ENCODE measurements at places on chromosomes 5 and 9.

- no peak for DNase-seq
These were observed 82.5 kb upstream of the SMIM23 start for GRCh38 chr5:171703146-171703545.

GRCh38 chr9:20508242-20508641 is 114.1 kb downstream of the MLLT3 start:
- DNase-seq, result no peak

GRCh38 chr5:83720836-83721537 is at the start of gene HAPLN1:
Gene HAPLN1, minus strand, starts transcription at chr5:83720855. Its CDS starts 47,332 bp downstream, at chr5:83673523.
- DNase-seq, result no peak

DNA sequence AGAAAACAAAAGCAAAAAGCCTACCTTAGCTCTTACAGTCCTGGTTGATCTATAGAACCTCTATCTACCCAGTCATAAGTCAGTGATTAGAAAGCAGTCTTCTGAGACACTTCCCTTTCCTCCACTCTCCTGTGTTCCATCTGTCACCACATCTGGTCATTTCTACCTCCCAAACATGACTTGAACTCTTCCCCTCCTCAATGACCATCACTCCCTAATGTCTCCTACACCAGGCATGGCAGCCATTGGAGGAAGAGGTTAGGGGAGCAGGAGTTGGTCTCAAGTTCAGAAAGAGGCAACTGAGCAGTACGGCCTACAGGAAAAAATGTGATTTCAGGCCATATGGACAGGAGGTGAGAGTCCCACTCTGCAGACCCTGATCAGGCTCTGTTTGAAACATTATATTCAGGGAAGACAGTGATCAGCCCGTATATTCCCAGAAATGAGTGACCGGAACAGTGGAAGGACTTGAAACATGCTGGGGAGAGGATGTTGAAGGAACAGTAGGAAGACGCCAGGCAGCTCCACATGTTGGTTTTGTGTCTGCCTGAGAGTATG is 12.0 kb downstream of the ABLIM3 start:
- no peak for DNase-seq

- DNase-seq, result no peak
These were observed 36.0 kb upstream of the TYRP1 start for GRCh38 chr9:12657233-12657632.

GRCh38 chr5:75985077-75985476 is 98.1 kb upstream of the SV2C start:
- no peak for DNase-seq

DNA sequence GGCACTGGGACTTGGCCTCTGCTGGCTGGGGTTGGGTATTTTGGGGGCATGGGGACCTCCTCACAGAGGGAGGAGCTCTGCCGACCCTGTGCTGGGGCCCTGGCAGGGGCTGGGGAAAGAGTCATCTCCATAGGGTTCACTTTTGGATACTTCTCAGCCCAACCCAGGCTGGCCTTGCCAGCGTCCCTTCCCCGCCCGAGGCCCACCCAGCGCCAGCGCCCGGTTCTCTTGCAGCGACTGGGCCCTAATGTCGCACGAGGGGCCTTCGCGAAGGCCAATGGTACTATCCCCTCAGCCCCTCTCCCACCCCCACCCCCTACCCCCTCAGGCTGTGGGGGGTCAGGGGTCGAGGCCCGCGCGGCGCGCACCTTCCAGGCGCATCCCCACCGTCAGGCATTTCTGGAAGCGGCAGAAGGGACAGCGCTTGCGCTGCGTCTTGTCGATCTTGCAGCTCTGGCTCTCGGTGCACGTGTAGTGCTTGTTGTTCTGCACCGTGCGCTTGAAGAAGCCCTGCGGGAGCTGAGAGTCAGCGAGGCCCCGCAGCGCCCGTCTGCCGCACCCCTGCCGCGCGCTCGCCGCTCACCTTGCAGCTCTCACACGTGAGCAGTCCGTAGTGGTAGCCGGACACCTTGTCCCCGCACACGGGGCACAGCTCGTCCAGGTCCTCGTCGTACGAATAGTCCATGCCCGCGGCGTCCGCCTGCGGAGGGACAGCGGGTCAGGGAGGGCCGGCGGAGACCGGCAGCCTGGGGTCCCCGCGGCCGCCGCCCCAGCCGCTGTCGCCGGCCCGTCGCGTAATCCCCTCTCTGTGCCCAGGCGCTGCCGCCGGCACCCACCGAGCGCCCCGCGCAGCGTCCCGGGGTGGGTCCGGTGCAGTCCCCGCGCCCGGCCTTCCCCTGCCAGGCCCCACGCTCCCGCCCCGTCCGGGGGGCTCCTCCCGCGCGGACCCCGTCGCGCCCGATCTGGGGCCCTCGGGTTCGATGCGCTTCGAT is 4.2 kb downstream of the NR5A1 start:
- no peak for DNase-seq

- DNase-seq, result no peak
These were observed 77.0 kb downstream of the IQGAP2 start for GRCh38 chr5:76479973-76480667.

DNA sequence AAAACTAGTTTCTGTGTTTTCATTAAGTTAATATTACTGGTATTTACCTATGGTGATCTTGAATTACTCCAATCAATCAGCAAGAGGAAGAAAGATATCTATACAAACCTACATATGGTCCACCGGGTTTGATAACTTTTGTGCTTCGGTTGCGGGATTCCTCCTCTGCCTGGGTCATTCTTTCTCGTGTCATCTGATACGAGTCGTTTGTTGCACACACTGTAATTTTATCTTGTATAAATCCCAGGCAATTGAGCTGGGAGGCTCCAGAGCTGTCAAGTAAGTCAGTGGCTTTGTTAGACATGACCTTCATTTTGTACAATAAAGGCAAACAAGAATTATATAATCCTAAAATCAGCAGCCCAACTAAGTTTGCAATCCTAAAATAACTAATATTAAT is 48.0 kb downstream of the ELL2 start:
- DNase-seq, result no peak

GRCh38 chr9:107612136-107612535 is 122.6 kb upstream of the KLF4 start:
- DNase-seq, result no peak

DNA sequence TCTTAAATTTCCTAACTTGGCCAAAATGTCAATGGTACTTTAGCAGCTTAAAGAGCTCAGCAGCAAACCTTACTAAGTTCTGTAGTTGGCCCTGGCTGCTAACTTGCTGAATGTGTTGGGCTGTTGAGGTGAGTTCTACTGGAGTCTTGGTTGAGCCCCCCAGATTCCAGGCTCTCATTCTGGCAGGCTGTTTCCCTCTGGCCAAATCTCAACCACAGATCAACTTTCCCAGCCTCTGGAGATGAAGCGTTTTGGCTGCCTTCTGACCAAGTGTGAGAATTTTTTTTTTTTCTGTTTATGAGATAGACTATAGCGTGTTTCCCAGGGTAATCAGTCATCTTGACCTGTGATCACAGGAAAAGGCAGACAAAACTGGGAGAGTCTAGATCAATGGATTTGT is 343.7 kb downstream of the EBF1 start:
- no peak for DNase-seq

- DNase-seq, result no peak
These were observed 26.6 kb upstream of the PIP5K1B start for GRCh38 chr9:68678430-68678829.

DNA sequence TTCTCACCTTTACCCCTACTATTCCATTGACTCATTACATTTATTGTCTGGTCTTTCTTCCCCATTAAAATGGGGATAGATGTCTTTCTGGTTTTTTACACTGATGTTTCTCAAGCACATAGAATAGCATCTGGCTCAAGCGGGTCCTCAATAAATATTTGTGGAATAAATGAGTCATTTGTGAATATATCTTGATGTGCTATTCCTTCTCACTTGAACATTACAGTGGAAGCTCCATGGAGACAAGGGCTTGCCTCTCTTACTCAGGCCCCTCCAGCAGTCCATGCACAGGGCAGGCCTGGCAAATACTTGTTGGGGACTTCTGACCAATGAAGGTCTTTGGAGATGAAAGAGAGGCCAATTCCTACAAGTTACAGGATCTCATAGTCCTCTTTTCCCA is 151.7 kb upstream of the TAS2R1 start:
- DNase-seq, result no peak

- DNase-seq, result no peak
These were observed 45.6 kb downstream of the FOXI1 start for GRCh38 chr5:170151097-170151831.

- no peak for DNase-seq
These were observed 67.8 kb downstream of the NRG2 start for GRCh38 chr5:139975306-139975705.

- DNase-seq, result no peak
These were observed 42.9 kb downstream of the FAF2 start for GRCh38 chr5:176491101-176491502.

DNA sequence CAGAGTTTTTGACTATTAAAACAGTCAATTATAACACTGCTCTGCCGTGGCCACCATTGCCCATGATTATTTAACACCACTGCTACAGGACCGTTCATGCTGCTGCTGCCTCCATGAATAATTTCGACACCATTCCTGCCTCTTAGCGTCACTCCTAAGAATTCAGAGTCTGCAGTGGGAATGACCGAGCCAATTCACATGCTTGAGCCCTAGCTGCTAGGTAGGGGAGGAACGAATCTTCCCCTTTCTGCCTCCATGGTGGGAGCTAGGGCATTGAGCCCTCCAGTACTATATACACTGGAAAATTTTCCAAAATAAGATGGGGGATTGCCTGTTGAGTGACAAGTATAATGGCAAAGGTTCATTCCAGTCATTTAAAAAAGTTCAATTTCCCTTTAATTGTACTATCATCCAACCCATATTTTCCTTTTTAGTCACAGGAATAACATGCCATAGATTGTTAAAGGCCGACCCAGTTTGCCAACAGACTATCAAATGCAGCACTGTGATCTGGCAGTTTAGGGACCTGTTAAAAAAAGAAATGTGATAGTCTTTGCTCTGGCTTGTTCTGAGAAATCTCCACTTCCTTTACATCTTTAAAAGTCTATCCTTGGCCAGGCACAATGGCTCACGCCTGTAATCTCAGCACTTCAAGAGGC is 13.5 kb upstream of the B4GALT1 start:
- no peak for DNase-seq

DNA sequence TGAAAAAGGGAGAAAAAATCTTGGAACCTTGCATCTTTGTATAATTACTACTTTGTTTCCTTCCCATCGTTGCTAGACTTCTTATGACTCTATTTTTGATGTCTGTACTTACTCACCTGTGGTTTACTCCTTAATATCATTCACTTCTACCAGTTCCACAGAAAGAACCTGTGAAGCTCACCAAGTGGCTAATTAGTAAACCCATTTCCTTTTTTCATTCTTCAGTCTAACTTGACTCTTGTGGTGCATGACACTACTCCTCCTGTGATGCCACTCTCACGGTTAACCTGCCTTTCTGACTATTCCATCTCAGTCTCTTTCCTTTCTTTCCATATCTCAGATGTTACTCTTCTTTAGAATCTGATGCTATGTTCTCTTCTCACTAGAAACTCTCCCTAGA is 14.6 kb downstream of the RECK start:
- no peak for DNase-seq

GRCh38 chr9:19127871-19128500 is 694 bp upstream of the PLIN2 start:
- no peak for DNase-seq

- DNase-seq, result no peak
These were observed 163.8 kb upstream of the PAPPA start for GRCh38 chr9:115989831-115990230.

DNA sequence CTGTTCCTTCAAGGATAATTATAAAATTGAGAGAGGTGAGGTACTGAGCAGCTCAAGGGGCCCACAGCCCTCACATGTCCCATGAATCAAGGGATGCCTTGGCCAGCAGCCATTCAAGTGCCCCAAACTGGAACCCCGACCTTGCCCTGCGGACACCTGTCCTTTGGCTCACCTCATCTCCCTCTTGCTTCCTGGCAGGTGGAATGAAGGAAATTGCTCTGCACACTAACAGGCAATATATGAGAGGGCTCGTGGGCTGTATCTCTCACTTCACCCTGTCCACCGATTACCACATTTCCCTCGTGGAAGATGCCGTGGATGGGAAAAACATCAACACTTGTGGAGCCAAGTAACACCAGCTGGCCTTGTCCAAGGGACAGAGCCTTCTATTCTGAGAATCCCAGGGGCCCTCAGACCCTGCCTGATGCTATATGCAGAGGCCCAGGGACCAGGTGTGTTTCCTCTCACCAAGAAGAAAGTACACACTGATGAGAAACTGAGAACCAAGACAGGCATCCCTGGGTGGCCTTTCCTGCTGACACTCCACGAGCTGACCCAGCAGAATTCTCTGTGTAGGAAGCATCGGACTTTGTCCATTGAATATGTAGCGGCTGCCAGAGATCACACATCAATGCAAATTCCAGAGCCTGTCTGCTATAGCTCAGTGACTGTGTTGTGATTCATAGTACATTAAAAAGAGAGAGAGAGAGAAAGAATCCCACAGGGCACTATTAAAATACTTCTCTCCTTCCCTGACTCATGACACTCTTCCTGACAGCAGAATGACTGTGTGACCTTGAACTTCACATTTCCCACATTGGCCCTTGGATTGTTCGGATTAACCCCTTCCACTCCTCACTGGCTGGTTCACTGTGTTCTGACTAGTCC is 92.6 kb downstream of the LIFR start:
- DNase-seq, result no peak

DNA sequence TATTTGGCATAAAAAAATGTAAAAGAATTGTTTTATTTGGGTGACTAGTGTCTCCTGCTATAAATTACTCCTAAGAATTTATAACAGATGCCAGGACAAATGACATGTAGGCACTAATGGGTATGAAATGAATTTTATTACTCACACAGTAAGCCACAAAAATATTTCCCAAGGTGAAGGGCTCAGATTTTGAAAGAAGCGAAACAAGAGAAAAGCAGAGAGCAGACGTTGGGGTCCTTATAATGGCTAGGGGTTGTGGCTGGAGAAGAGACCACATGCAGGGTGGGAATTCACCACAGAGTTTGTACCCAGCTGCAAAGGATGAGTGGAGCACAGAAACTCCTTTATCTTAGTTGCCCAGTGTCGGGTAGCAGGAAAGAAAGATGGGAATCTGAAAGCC is 45.0 kb upstream of the PRR16 start:
- DNase-seq, result no peak
